ENCODE measurements at places on chromosomes 1 and 21.

GRCh38 chr21:35256468-35256988 lies 207.4 kb upstream of the RUNX1 start:
- DNase-seq = peak; percentile 96

DNA sequence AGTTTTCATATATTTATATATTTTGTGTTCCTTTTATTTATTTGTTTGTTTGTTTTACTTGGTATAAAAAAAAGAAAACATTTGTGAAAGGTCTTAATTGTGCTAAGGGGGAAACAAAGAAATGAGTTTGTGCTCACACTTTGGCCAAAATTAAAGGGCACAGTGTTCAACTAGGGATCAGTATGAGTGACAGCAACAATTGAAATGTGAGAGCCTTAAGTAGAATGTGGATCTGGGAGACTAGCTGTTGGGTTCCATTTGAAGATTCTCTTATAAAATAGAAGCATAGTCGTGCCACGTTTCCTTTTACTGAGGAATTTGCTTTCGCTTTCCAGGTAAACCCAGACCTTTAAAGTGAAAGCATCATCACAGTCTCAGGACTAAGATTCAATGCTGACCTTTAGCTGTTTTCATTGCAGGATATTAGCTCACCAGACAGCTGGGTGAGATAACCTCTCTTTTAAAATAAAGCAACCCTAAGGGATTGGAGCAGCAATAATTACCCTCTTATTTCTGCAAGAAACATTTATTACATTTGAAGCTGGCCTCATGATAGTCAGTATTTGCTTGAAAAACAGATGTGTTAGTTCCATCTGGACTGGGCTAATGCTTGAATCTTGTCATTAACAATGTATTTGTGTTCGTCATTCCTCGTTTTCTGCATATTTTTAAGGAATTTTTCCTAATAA lies 37.1 kb upstream of the CD55 start:
- DNase-seq = no peak

DNA sequence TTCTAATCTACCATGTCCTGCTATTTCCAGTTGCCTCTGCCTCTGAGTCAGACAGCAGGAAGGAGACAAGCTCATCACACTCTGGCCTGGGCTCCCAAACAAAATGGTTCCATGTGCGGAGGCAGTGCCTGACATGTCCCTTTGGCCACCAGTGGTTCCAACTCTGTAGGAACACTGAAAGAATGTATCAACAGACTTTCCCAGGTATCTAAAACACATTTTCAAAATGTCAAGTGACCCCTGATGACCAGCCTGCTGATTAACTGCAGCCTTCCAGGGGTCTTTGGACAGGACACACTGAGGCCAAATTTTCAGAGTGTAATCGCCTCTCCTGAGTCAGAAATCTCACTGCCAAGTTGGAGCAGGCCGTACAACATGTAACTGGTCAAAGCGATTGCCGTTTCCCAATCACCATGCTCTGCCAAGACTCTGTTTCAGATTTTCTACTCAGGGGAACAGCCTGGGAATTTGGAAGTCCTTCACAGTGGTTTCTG lies 172.7 kb downstream of the TPR start:
- no peak for DNase-seq

GRCh38 chr1:39272798-39273469 lies 68.4 kb downstream of the MACF1 start:
- no peak for DNase-seq

DNA sequence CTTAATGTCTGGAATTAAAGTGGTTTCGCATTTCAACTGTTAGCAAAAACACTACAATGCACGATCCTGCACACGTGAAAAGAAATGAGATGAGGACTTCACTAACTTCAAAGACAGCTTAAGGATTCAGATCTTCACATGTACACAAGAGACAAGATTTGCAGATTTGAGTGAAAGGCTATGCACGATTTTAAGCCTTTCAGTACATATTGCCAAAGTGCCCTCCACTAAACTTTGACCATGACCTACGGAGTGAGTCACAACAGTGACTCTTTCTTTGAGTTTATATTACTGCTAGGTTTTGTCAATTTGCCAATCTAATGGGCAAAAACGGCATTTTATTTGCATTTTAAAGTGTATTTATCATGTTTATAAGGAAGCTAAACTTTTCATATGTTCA lies 41.2 kb upstream of the CR1L start:
- peak; percentile 48 for DNase-seq

GRCh38 chr21:31289702-31290101 lies 54.4 kb downstream of the TIAM1 start:
- DNase-seq = no peak

DNA sequence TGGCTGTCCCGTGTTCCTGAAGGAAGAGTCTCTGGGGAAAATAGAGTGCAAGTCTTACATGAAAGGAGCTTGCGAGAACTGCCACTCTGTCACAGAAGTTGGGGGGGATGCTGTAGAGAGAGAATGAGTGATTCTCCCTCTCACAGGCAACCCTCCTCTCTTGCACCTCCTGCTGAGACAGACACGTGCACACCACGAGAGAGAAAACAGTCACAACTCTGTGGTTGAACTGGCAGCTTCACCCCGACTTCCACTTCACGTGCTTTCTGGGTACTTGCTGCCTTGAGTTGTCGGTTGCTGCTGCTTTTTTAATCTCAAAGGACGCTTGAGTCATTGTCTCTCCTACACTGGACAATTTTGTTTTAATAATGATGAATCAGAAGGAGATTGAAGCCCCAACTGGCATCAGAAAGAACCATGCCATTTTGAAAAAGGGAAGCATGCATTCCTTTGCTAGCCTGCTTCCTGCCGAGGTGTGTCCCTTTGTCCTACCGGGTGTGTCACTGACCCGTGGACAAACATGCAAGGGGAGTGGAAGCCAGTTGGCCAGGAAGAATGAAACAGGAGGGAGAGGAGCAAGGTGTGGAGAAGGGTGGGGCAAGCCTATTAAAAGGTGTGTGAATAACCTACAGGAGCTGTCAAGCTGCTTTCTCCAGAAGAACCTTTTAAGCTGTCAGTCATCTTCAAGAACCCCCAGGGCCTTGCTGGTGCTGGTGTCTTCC lies 164.2 kb downstream of the CACNA1E start:
- DNase-seq = peak; percentile 51

GRCh38 chr1:42891465-42892138 lies 45.2 kb downstream of the ZNF691 start:
- DNase-seq = no peak

DNA sequence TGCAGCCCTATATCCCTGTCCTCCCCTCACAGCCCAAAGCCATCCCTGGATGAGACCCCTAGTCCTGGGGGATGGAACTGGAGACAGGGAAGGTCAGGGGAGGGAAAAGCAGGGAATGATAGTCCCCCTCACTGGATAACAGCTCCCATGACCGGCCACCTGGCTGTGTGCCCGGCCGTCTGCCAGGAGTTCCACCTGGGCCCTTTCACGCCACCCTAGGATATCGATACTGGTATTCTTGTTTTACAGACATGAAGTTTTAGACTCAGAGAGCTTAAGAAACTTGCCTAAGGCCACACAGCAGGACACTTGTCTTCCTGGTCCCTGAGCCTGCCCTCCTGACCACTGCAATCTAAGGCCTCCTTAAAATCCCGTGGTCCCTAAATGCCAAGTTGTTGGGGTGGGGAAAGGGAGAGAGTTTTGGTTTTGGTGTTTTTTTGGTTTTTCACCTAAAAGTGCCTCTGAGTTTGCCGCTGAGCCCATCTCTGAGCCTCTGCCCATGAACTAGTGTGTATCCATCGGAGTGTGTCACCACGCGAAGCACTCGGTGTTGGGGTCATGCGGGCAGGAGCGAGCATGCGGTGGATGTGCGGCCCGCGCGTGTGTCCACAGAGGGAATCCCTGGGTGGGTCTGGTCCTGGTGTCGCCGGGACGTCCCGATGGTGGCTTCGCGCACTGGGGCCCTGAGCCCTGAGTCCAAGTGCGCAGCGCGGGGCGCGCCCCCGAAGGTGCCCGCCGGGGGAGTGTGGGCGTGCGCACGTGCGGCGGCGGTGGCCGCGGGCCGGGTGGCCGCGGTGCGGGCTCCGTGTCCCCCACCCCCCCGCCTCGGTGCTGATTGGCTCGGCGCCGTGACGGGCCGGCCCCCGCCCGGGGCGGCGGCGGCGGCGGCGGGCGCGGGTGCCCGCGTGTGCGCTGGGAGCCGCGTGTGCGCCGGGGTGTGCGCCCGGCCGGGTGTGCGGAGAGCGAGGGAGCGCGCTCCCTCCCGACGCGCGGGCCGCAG lies at the start of gene EPHA8:
Gene EPHA8 (plus strand): TSS at position 906 of the 1,000 bp plus-strand sequence. CDS start 147 bp downstream, outside the sequence.
- DNase-seq = no peak

- DNase-seq = no peak
Observed at GRCh38 chr1:220824031-220824989, 37.6 kb downstream of the MTARC1 start.

DNA sequence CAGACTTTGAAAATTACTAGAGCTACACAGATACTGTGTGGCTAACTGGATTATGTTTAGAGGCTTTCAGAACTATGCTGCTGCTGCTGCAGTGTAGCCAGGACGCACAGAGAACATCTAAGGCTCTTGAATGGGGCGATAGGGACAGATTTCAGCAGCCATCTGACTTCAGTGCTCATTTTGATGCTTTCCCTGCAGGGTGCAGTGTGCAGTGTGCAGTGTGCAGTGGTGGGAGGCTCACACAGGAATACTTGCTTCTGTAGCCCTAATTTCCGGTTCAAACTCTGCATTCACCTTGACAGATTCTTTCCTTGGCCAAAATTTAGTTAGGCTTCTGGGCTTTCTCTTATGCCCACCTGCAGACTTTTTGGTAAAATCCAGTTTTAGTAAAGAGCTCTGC lies 7.7 kb downstream of the METTL18 start:
- no peak for DNase-seq

Data from bronchial epithelial cell (primary cell).